ENCODE measurements at places on chromosomes 2 and 18.

DNA sequence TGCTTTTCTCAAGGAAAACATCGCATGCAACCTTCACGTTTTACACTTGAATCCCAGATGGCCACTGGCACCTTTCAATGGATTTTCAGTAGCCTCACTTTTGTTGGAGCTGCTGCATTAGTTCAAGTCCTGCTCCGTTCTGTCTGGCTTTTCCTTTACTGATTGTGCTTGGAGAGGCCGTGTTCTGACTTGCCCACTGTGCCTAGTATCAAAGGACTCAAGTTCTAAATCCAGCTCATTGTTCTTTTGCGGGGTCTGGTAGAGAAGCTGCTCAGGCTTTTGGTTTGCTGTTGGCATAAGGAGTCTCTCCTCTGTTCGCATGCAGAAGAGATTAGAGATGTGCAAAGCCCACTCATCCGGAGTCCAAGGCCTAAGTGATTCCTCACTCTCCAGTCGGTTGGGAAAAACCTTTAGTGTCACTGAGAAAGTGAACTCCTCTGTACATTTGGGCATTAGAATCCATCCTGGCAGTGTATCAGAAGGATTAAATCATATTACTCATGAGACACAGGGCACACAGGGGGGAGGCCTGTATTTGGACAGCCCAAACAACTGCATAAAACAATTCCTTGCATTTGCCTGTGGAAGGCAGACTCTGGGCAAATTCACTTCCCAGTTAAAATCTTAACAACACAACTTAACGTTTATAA, 69.7 kb downstream of the NCK2 start:
- no peak for DNase-seq

DNA sequence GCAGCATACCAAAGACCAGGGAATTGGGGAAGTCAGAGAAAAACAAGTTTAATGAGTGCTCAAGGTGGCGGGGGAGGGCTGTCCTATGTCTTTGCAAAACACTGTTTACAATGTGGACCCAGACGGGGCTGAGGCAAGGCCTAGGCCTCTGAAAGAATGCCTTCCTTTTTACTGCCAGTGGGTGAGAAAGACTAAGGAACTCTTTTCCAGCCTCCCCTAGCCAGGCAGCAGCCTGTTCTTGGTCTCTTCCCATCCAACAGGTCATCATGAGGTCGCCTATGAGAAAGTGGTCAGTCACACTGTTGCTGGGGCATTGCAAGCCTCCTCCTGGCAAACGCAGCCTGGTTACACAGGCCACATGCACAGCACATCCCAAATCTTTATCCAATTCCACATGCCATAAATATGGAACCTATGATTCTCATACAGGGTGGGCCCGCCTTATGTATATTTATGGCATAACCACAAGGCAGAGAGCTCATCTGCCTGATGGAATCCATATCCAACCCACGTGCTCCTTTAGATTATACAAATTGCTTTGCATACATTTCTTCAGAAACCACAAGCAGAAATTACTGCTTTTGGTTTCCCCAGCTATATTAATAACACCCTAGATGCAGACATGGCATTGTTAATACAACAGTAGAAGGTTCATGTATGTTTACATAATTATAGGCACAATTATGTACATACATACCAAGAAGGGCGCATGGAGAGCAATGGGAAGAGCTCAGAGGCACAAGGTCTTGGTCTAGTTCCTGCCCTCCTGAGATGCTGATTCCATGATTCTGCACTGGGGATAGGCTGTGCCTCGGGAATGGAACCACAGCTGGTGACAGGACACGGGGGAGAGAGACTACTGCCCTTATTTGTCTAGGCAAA, 48.6 kb downstream of the NRP2 start:
- no peak for DNase-seq

DNA sequence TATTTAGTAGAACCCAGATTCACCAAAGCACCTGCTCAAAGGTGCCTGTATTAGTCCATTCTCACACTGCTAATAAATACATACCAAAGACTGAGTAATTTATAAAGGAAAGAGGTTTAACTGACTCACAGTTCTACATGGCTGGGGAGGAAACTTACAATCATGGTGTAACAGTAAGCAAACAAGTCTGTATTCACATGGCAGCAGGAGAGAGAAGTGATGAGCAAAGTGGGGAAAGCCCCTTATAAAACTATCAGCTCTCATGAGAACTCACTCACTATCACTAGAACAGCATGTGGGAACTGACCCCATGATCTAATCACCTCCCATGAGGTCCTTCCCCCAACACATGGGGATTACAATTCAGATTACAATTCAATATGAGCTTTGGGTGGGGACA, 28.0 kb upstream of the DDX18 start:
- no peak for DNase-seq

DNA sequence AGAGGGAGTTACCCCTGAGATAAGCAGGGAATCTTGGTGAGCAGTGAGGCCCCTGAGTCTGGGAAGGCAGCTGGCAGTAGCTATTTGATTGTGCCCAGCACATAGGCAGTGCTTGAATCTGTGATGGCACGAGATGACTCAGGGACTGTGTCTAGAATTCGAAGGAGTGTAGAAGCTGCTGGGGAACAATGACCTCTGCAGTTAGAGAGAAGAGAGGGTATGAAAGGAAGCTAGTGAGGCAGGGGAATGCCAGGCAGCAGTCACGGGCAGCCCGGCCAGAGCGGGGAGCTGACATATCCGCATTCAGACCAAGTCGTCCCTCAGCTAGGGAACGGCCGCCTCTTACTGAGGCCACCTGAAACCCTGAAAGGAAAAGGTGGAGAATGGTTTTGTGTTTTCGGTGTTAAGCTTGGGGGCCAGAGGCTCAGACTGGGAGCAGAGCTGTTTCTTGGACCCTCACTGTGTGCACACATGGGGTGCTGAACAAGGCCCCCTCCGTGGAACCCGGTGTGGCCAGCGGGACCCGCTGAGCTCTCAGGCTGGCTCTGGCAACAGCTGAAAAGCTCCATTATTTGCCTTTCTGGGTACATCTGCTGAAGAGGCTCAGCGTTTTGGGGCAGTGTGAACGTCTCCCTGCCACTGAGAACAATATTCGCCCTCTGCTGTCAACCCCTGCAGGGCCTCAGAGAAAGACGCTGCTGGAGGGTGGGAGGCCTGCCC, 32.9 kb downstream of the ARHGEF4 start:
- no peak for DNase-seq

GRCh38 chr2:174666312-174666711, 68.7 kb upstream of the WIPF1 start:
- DNase-seq: no peak

- no peak for DNase-seq
These were observed 84.5 kb downstream of the DOCK10 start for GRCh38 chr2:224957540-224958461.
